HT1080 (cell line): ENCODE measurements at places on chromosomes 5 and 9.
A peak's percentile ranks its signal among the peaks of the same experiment; 100 is the strongest.

DNA sequence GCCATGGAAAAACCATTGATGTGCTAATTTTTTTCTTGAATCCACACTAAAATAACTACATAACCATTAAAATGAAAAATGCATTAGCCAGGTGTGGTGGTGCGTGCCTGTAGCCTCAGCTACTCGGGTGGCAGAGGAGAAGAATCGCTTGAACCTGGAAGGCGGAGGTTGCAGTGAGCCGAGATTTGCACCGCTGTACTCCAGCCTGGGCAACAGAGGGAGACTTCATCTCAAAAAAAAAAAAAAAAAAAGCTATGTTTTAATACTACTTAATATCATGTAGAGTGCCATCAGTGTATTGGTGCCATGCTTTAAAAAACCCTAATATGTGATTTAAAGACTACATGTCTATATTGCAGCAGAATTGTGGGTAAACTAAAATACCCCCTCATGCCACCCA, 58.9 kb downstream of the NDFIP1 start:
- peak; percentile 26 for DNase-seq

DNA sequence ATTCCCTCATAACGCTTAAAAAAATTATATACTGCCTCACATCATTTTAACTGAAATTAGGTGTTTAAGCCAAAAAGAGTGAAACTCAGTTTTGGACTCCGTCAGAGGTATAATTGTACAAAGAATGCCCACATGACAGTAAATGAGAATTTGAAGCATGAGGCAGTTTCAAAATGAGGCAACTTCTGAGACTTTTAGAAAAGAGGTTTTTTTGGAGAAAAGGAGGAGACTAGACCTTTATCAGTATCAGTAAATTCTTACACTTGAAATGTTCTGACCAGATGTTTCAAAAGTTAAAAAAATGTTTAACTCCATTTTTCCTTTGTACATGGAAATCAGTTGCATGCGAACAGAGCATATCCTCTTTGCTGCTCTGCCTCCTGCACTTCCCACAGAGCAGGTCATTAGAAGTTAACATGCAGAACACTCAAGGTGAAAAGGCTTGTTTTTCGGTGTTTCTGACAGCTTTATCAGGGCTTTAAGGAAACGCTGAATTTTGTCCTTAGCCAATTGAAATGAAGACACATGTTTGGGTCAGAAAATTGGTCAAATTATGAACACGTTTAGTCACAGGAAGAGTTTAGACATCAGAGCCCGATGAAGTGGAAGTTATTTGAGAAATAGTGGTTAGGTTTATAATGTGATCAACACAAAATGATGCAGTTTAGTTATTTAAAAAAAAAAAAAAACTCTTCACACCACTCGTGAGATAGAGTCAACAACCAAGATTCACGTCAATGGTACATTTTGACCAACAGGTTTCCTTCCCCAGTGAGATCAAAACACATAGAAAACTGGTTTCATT, 59.5 kb downstream of the PIK3R1 start:
- DNase-seq = no peak

DNA sequence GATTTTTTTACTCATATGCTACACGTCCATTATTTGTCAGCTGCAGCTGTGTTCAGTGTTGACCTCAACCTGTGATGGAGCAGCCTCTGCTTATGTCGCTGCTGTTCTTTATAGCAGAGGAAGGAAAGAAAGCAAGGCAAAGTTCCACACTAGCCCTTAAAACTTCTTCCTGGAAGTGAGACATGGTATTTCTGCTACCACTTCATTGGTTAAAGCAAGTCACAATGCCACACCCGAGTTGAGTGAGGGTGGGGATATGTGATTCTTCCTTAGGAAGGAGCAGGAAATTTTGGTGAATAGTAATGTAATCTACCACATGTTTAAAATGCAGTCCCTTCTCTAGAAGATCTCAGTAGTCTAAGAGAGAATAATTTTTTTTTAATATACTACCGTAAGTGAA, 224.8 kb upstream of the DMRT1 start:
- no peak for DNase-seq

DNA sequence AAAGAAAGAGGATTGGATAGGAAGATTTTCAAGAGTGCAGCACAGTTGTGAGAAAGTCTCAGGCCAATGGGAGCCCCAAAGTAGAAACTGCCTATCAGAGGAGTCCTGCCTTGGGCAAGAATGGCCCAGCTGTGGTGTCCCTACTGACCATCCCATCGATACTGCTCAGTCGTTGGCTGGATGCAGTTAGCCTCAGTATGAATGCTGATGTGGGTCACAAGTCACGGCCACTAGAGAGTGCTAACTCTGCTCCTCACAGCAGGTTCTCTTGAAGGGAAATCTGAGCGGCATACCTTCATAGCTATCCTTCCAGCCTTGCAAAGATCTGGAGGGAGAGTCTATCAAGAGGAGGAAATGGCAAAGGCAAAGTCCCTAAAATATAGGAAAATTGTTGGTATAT, 11.6 kb upstream of the CETN3 start:
- no peak for DNase-seq

- DNase-seq = no peak
Measured at GRCh38 chr5:104015765-104016164, 453.2 kb upstream of the NUDT12 start.

- DNase-seq = no peak
Measured at GRCh38 chr9:16329671-16330113, 540.8 kb downstream of the BNC2 start.

- peak; percentile 65 for DNase-seq
Measured at GRCh38 chr9:74036549-74037231, 460.4 kb upstream of the RORB start.

GRCh38 chr5:177140312-177140711, 6.7 kb downstream of the NSD1 start:
- no peak for DNase-seq

GRCh38 chr5:60453186-60453976, 246.6 kb downstream of the DEPDC1B start:
- DNase-seq = no peak

GRCh38 chr5:177444106-177445051, 2.2 kb upstream of the PRR7 start:
- DNase-seq = no peak

DNA sequence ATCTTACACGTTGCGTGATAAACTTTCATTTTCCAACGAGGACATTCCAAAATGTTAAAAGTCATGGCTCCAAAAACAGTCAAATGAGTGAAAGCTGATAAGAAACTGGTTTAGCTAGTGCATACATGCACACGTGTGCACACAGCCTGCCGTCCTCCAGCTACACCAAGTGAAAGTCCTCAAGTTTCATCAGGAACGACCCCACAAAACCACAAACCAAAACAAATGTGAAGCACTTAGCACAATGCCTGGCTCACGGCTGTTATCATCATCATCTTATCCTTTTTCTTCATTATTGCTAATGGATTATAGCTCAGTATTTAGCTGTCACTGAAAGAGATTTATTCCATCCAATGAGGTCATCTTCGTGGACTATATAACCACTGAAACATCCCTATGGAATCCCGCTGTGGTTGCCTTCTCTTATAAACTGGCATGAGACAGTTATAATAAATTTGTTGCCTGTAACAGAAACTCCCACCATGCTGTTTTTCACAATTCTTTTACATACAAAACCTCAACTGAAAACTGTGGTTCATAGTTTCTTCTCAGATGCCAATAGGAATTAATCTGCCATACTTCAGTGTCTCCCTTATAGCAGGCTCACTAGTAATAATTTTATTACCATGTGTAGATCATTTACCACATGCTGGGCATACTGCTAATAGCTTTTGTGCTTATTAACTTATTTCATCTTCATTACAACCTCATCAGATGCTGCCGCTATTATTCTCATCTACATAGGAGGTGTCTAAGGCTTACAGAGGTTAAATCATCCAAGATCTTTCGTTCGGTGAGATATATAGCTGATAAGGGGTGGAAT, 56.1 kb downstream of the SAXO1 start:
- DNase-seq = peak; percentile 84

- peak; percentile 24 for DNase-seq
Measured at GRCh38 chr9:137669261-137669672, 50.5 kb downstream of the EHMT1 start.

- peak; percentile 66 for DNase-seq
Measured at GRCh38 chr9:36928670-36929349, 105.3 kb downstream of the PAX5 start.

DNA sequence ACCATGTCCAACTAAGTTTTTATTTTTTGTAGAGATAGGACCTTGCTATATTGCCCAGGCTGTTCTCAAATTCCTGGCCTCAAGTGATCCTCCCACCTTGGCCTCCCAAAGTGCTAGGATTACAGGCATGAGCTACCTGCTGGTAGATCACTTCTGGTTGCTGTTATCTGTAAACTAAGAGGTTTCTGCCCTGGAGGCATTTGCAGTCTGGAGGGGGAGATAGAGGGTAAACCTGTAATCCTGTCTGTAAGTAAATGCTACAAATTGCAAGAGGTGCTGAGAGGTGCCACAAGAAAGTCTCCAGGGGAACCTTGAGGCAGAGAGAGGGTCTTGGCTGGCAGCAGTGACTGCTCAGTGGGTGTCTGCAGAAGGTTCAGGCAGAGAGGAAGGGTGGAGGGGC, 29.0 kb upstream of the GGTA1 start:
- DNase-seq = no peak

DNA sequence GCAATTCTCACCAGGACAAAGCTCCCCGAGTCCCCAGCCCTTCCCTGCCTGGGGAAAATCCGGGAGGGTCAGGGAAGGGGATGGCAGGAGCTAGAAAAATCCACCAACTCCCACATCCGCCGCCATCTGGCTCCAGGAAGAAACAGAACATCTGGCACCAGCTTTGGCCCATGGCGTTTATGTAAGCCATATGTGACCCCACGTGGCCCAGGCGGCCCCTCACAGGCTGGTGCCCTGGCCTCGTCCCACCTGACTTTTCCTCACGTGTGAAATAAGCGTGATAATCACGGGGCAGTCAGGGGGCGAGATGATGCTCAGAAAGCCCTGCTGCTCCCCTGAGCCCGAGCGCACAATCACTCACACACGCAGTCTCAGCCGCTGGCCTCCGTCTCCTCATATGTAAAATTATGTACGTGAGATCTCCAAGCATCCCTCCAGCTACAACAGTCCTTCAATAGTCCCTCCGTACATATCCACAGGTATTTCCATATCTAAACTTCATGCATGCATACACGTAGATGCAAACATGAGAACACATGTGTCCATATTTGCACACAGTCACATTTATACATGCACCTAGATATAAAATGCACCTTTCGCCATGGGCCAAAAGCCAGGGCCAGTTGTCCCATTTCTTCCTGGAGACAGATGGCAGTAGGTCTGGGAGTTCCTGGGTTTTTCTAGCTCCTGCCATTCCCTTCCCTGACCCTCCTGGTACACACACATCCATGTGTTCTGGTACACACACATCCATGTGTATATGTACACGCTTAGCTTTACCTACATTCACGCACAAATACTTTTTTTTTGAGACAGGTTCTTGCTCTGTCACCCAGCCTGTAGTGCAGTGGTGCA, 28.9 kb downstream of the PLPP7 start:
- no peak for DNase-seq

- DNase-seq = no peak
Measured at GRCh38 chr5:76069061-76069735, 14.0 kb upstream of the SV2C start.

GRCh38 chr5:31733371-31733770, 94.4 kb downstream of the PDZD2 start:
- no peak for DNase-seq

GRCh38 chr5:42600441-42600840, 156.2 kb upstream of the CCDC152 start:
- DNase-seq = no peak

GRCh38 chr9:36245906-36246305, 12.3 kb downstream of the GNE start:
- no peak for DNase-seq

GRCh38 chr5:74141053-74141452, 499.5 kb downstream of the ENC1 start:
- DNase-seq = peak; percentile 60

- DNase-seq = no peak
Measured at GRCh38 chr5:5886812-5887486, 464.5 kb downstream of the ICE1 start.

DNA sequence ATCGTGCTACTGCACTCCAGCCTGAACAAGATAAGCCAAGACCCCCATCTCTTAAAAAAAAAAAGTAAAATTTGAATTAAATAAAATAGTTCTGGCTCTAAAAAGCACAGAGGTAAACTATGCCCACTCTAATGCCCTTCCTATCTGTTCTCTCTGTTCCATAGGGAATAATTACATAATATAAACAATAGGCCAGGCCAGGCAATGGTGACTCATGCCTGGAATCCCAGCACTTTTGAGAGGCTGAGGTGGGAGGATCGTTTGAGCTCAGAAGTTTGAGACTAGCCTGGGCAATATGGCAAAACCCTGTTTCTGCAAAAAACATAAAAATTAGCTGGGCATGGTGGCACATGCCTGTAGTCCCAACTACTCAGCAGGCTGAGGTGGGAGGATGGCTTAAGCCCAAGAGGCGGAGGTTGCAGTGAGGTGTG, 47.4 kb downstream of the MYO10 start:
- DNase-seq = peak; percentile 82

GRCh38 chr5:150046031-150046430, 40.3 kb downstream of the CSF1R start:
- DNase-seq = no peak

DNA sequence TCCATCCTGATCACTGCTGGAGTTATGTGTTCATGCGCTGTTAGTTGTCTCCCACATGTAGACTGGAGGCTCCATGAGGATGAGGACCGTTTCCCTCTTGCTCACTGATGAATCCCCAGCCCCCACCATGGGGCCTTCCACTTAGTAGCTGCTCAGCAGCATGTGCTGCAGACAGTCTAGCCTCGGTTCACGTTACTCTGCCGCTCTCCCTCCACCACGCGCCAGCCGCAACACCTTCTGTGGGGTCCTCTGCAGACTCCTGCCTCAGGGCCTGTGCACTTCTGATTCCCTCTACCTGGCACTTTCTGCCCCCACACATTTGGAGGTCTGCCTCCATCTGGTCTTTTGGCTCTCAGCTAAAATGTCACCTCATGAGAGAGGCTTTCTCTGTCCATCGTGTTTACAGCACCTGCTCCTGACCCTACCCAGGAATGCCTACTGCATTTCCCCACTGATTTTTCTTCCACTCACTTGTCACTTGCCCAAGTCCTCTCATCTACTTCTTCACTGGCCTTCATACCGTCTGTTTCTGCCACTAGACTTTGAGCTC, 36.3 kb downstream of the STK10 start:
- DNase-seq = no peak

DNA sequence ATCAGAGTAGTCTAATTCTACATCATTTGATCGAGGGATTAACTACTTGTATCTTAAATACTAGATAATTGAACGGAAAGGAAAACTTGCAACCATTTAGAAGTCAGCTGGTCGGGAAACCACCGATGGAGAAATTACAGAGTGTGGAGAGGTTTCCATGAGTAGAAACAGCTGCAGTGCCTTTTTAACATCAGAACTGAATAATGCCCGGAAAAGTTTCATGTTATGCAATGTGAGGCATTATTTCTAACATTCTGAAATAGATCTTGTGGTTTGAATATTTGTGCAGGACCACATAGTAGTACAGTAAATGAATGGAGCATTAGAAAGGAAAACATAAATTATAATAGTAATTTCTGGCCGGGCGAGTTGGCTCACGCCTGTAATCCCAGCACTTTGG, 88.1 kb upstream of the RNF180 start:
- DNase-seq = no peak

GRCh38 chr5:158715592-158715991, 384.1 kb downstream of the EBF1 start:
- DNase-seq = no peak
